ENCODE measurements at places on chromosomes 11 and 22.
A peak's percentile ranks its signal among the peaks of the same experiment; 100 is the strongest.

- no peak for DNase-seq
Measured at GRCh38 chr11:15468466-15468865, 353.7 kb downstream of the INSC start.

GRCh38 chr11:41446107-41446506 is 13.3 kb downstream of the LRRC4C start:
- no peak for DNase-seq

GRCh38 chr22:25555586-25555985 is 8.9 kb upstream of the GRK3 start:
- no peak for DNase-seq

GRCh38 chr22:47280301-47280700 is 517.9 kb downstream of the TBC1D22A start:
- DNase-seq, result no peak

- DNase-seq, result no peak
Measured at GRCh38 chr11:108035690-108036089, 27.0 kb downstream of the CUL5 start.

GRCh38 chr11:1204381-1205101 is 18.3 kb upstream of the MUC5B start:
- DNase-seq, result no peak

- DNase-seq, result no peak
Measured at GRCh38 chr11:65770951-65771567, 9.7 kb downstream of the AP5B1 start.

- peak; percentile 19 for DNase-seq
Measured at GRCh38 chr22:25453557-25453956, 110.9 kb upstream of the GRK3 start.

DNA sequence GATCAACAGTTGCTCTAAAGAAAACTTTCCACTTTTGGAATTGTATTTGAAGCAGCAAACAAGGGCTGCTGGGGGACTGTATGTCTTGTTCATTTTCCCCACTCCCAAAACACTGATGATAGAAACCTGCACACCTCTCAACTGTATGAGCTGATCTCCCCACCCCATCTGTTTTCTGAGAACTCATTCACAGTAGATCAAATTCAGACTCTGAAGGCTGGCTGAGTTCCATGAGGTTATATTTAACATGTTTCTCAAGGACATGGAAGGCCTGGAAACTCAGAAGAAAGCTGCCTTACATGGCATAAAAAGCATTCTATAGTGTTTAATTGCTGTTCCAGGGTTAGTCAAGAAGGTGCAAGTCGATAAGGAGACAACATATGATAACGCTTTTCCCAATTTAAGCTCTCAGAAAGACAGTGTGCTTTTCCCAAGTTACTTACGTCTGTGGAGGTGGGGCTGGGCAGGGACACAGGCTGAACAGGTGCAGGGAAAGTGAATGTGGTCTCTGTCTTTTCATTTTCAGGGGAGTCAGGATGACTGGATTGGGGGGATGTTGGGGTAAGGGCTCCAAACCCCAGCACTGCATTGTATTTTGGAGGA is 23.0 kb downstream of the LARGE2 start:
- DNase-seq, result no peak

DNA sequence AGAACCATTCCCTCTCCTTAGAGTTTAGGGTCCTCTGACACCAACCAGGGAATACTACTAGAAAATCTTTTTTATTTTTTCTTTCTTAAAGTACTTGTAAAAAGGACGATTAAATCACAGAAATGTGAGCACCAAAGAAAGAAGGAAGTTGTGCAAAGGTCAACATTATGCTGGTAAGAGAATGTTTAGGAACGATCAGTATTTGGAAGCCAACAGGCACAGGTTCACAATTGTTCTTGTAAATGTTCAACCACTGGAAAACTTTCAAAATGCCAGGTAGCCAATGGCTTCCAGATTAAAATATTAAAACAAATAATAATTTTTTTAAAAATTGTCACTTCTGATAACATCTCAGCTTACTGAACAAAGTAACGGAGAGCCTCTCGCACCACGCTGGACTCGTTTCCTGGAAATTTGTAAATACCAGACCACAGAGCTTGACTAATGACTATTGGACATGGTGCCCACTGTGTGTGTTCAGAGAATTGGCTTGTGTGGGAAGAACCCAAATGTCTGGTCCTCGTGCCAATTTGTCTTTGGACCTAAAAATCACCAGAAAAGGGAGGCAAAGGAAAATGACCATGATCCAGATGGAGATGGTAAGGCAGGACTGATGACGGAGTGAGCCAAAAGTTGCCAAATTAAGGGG is 20.8 kb downstream of the COMMD9 start:
- DNase-seq, result no peak

DNA sequence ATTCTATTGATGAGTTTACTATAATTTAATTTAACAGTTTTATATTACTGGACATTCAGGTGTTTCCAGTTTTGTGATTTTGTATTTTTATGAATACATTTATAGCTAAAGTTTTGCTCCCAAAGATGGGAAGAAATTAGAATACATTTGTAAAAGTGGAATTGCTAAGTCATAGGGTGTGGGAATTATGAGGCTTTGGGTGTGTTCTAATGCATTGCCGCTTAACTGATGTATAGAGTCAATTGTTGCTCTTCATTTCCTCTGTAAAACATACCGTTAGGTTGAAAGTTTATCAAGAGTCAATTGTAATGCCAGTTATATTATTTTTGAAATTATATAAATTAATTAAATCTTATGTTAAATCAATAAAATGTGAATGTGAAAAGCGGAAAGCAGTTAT is 16.2 kb downstream of the PAAF1 start:
- DNase-seq, result no peak

GRCh38 chr22:39379756-39380730 is 19.5 kb upstream of the TAB1 start:
- DNase-seq, result no peak

DNA sequence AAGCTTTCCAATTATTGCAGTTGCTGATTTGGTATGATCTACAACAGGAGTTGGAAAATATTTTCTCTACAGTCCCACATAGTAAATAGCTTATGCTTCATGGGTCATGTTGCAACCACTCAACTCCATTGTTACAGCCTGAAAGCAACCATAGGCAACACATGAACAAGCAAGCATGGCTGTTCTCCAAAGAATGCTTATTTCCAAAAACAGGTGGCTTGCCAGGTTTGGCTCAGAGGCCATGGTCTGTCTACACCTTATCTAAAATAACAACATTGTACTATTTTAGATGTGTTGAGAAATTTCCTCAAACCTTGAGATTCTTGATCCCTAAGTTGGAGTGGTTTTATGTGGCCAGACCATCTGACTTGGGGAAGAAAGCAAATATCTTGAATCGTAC is 153.9 kb upstream of the MPPED2 start:
- no peak for DNase-seq

- DNase-seq, result no peak
Measured at GRCh38 chr22:29300467-29300806, 6.0 kb upstream of the GAS2L1 start.

DNA sequence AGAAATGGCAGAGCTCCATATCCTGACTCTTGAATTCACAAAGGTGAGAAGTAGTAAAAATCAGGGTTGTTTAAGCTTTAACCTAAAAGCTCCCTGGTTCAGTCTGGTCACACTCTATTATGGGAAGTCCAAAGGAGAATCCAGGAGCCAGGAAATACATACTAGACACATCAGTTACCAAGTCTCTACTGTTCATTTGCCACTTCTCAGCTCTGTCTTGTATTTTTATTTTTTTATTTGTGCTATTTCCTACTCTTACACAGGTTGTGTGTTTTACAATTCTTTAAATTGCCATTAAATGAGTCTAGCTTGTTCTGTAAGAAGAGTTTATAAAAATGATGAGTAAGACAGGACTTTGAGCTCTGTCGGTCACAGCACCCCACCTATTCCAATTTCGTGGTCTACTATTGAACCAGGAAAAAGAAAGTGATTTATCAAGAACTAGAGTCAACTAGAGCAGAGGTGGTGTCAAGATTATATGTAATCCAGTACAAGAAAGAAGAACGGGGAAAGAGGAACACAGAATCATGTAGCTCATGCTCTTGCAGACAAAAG is 9.7 kb downstream of the MS4A12 start:
- no peak for DNase-seq

DNA sequence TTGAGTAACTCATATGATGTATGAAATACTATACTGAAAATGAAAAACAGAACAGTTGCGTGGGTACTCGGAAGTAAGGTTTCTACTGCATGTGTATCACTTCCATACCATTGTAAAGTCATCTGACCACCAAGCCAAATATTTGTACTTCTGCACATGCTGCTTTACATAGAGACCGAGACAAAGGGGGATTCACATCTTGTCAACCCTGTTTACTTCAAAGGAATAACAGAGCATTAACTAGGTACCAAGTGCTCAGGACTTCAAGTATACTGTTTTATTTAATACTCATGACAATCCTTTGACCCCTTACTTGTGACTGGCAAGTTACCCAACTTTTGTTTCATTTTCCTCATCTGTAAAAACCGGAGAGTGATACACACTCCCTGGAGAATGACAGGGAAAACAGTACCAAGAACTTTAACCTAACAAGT is 9.9 kb downstream of the MAPK1 start:
- no peak for DNase-seq

GRCh38 chr11:73451896-73452295 is 75.7 kb downstream of the RELT start:
- DNase-seq, result no peak

- DNase-seq, result no peak
Measured at GRCh38 chr11:104390651-104391050, 226.7 kb upstream of the PDGFD start.

- DNase-seq, result no peak
Measured at GRCh38 chr11:39341461-39341860, 2118.0 kb downstream of the LRRC4C start.

DNA sequence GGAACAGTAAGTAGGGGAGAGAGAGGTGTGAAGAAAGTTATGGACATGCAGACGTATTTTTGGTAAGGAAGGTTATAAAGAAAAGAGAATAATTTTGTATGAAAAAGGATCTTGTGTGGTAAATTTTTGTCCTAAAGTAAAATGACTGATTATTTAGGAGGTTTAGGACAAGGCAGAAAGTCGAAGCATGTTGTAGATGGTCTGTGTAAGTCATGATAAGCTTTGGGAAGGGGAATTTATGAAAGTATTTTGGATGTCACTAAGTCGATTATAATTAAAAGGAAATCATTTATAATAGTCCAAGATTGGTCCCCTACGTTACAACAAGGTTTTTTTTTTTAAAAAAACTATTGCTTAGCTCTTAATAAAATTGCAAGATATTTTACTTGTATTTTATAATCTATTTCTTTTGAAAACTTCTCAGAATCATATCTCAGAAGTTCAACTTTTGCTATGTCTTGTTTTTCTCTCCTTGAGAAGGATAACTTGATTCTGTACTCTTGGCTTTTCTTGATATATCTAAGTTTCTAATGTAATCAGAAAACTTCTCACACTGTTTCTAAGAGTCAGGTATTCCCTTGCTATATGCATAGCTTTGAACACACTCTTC is 10.9 kb upstream of the CABP2 start:
- DNase-seq, result no peak

GRCh38 chr22:31496735-31497146 is 405 bp downstream of the SFI1 start:
- no peak for DNase-seq

GRCh38 chr11:102559839-102560238 is 29.3 kb upstream of the MMP7 start:
- DNase-seq, result no peak

DNA sequence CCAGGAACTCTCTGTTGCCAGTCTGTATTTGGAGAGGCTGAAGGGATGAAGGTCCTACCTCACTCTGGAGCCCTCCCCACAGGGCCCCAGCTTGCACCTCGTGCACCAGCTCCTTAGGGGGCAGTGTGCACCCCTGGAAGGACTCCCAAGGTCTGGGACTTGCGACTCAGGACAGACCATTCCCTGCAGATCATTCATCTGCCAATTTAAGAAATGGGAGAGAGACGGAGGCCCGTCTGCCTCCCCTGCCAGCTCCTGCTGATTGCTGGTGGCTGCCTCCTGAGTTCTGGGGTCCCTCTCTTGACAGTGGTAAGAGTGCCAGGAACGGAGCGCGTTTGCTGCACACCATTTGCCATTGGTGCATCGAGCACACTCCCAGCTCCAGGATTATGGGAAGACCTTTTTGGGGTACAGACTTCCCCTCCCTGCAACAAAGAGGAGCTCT is 27.4 kb upstream of the MALAT1 start:
- DNase-seq, result no peak

DNA sequence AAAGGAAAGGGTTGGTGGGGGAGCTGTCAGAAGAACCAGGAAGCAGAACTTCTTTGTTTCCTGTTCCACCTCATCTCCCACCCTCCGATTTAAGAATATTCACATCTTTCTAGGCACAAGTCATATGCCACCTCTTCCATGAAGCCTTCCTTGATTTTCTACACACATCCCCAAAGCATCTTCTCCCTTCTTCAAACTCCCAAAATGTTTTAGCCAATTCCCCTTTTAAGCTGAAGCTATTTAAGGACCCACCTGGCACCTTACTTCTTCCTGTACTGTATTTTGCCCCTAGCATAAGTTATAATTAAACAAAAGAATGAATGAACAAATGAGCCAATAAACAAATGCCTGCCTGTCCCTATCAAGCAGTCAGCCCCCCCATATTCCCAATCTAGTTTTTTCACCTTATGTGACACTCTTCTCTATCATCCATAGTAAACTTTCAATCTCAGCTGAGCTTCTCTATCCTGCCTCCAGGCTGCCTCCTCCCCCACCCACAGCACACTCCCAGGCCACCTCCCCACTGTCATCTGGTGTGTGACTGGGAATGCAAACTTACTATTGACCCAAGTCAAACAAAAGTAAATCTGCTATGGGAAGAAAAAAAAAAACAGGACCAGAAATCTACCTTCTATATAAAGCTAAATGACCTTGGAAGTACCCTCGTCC is 3.9 kb downstream of the TNKS1BP1 start:
- DNase-seq, result no peak

DNA sequence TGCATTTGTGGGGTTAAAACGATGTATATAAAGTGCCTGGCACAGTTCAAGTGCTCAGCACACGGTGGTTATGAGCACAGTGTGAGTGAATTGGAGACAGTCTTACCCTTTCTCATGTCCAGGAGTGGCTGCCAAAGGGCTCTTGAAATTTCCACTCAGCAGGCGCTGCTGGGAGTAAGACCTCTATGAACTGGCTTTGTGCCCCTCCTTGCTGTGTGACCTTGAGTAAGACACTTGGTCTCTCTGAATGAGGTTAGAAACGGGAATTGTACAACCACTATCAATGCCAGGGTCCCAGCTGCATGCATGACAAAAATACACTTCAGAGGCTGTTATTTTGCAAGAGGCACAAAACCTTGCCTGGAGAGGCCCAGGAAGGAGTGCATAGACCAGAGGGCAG is 86.6 kb downstream of the TSPAN18 start:
- no peak for DNase-seq
